Putamen (tissue), 1 donor: ENCODE measurements at places on chromosomes 1 and 21.

DNA sequence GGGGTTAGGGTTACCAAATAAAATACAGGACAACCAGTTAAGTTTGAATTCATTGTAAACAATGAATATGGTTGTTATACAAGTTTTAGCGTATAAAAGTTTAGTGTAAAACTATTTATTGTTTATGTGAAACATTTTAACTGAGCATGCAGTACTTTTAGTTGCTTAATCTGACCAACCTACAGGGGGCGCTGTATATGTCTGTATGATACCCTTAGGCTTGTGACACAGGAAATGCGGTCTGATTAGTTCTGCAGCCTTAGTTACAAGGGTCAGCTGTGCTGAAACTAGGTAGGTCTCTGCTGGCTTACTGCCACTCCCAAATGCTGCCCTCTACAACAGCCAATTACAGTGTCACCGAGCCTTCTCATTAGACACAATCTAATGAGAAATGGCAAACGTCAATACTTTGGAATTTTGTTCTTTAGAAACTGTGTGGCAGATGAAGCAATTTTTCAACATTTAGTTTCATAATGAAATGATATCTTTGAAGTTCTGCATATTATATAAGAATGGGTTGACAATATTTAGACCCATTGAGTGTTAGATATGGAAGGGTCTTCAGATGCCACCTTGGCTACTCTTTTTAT, 56.2 kb downstream of the NTNG1 start:
- DNase-seq, result no peak

GRCh38 chr1:197683280-197683679, 92.0 kb downstream of the DENND1B start:
- no peak for DNase-seq

DNA sequence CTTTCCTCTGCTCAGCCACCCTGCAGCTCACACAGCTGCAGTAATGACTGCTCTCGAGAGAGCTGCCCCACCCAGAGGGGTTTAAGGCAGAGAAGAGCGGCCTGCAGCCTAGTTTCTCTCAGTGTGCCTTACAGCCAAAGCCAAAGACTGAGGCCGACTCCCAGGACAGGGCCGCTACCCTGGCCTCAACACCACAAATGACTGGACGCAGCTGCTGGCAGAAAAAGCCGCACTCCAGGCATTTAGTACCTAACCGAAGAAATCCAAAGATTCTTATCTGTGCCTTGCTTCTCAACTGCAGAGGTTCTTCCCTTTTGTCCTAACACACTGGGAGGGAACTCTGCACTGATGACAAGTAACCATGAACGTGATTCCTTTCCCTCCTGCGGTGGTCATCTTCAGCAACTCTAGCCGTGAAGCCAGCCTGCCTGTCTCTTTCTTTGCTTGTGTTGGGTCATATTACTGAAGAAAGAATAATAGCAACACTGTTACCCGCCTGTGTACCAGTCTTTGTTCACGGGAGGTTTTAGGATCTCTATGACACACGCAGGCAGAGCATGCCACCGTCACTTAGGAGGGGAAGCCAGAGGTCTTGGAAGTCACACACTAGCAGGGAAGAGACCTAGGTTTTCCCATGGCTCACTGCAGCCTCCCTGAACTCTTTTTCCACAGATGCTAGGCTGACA, 202.7 kb downstream of the RHOU start:
- peak; percentile 30 for DNase-seq

DNA sequence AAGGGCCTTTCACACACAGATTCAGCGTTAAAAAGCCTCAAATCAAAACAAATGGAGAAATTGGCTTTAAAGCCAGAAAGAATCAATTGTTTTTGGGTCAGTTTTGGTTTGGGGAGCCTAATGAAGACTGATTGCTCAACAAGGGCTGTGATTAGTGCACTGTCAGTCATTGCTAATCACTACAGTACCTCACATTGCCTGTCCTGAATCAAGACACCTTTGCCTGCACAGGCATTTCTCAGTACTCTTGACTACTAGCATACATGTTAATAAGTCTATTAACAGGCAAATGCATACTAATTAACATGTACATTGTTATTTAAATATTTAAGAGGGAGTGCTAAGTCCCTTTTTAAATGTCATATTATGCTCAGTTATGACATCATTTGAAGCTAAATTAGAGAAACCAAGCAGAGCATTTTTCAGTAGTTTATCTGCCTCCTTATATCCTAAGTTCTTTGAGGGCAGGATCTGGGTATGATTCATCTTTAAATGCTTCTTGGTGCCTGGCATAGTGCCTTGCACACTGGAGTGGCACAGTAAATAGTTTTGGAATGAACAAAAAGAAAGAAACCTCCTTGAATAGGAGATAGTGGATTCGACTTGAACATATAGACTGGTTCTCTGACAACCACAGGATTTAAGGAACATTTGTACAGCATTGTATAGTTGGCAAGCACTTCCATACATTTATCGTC, 25.8 kb upstream of the CCN1 start:
- no peak for DNase-seq

DNA sequence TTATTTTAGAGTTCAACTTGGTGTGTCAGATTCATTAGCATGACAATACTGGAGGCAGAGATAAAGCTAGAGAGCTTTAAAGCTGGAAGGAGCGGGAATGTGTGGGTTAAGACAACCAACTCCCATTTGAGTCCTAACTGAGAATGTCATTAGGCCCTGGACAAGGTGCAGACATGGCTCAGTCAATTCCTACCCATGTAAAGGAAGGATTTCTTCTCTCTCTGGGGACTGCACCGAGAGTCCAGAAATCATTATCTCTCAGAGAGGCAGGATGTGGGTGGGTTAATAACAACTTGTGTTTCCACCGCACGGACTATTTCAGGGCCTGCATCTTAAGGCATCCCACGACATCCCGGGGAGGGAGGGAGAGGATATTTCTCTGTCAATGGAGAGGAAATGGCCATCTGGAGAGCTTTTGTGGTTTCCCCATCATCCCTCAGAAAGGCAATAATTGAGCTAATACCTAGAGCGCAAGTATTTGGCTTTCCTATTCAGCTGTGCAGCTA, 46.7 kb upstream of the SARS1 start:
- no peak for DNase-seq

DNA sequence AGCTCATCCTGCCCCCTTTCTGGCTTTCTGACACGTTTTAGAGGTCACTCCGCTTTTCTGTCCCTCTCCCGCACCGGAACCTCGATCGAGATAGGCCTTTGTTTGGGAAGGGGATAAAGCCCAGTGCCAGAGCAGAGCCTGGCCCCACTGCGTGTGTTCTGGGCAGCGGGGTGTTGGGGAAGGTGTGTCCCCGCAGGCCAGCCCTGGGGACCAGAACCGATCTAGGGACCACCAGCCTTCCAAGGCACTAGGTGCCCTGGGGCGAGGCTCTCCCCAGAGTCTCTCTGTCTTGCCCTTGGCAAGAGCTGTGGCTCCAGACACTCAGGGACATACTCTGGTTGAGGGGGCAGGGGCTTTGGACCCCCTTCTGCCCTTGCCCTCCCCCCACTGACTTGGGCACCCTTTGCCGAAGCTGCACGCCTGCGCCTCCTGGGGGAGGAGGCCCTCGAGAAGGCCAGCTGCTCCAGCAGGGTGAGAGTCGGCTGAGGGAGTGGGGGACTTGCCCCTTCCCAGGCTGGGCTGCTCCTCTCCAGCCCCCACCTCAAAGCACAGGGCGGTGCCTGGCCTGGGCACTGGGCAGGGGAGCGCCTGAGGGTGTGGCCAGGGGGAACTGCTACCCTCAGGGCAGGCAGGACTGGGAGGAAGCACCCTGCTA, 16.4 kb downstream of the PRXL2B start:
- DNase-seq, result no peak
